ENCODE measurements at places on chromosomes 5 and 9.

GRCh38 chr5:149831492-149831891, 101.4 kb downstream of the PPARGC1B start:
- no peak for DNase-seq

- DNase-seq: no peak
These were observed 143.5 kb downstream of the GHR start for GRCh38 chr5:42566652-42567295.

- no peak for DNase-seq
These were observed 42.1 kb downstream of the FAF2 start for GRCh38 chr5:176490301-176490700.

- no peak for DNase-seq
These were observed 520.1 kb downstream of the CHSY3 start for GRCh38 chr5:130424341-130424740.

- DNase-seq: no peak
These were observed 31.5 kb upstream of the MVB12B start for GRCh38 chr9:126295082-126295477.

GRCh38 chr9:131734165-131734610, 5.7 kb downstream of the RAPGEF1 start:
- DNase-seq: peak; percentile 27

Data from NCI-H146 (cell line).